ENCODE measurements at places on chromosomes 1 and 21.

- peak; percentile 14 for DNase-seq
These were observed 19.8 kb downstream of the KMO start for GRCh38 chr1:241551759-241552638.

DNA sequence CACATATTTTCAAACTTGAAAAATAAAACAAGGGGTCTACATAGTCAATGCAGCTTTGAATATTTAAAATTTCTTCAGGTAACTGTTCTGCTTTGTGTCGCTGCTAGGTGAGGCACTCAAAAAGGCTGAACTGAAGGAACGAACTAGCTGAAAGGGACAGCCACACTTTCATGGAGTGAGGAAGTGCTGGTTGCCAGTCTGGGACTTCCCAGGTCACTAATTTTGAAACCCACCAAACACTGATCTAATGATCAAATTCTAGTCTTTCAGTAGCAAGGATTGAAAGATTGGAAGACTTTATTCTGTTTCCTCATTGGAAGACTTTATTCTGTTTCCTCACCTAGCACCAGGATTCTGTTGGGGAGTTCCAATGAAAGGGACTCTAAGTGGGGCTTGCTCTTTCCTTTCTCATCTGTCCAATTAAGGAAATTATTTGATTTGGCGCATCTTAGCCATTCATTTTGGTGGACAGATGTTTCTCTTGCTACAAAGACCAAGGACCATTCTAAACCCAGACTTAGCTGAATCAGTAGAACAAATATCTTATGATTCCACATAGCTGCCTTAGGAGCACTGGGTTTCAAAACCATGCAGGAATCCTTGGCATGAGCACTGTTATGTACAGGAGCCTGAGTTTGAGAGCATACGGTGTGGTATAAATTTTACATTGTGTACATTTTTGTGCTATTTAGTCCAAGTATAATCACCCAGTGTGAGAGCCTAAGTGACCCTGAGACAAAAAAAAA is 10.9 kb upstream of the ARID1A start:
- DNase-seq = no peak

- no peak for DNase-seq
These were observed 9.6 kb upstream of the ECE1 start for GRCh38 chr1:21299780-21300395.

- no peak for DNase-seq
These were observed 22.6 kb upstream of the PRDM15 start for GRCh38 chr21:41901782-41902181.

DNA sequence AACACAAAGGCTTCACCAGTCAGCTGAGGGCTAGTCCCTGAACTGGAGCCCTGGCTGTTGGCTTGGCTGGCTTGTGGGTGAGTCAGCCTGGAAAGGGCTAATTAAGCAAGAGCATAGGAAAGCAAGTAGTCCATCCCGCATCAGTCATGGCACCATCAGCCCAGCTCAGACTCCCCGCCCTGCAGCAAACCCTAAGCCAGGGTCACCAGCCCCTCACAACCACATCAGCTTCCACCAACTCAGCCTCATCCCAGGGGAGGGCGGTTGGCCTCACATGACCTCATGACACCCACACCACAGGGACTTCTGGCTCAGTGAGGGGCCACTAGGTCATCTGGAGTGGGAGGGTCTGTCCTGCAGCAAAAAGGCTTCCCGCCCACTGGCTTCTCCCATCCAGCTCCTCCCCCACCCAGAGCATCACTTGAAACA is 7.0 kb upstream of the SPATC1L start:
- DNase-seq = no peak

DNA sequence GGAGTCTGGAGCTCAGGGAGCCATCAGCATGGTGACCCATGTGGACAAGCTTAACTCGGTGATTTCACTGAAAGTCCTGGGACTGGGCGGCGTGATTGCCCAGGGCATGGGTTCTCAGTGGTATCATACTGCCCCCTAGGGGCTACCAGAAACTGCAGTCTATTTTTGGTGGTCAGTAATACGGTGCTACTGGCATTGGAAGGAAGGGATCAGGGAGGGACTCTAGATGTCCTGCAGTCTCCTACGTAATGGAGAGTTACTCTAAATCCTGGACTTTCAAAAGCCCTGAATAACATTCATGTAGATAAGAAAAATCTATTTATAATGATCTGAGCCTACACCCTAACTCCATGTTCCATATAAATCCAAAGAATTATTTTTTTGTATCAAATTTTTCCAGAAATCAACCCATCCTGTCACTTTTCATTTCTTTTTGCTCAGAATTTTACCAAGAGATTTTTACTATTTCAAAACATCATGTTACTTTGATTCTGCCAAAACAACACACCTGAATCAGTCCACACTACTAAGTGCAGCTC is 37.3 kb downstream of the PABPC4 start:
- DNase-seq = no peak

DNA sequence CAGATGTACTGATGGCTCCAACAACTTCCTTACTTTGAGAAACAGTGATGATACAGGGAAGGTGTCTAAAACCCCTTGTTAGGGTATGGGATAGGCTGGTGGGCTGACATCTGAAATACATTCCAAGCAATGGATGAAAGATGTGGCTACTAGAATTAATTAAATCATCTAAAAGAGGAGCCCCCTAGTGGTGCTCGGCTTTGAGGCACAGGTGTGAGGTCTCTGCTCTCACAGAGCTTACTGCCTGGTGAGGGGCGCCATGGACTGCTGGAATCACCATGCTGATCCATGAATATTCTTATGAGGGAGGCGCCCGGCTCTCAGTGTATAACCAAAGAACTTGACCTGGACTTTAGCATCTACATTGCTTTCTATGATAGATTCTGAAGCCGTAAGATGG is 48.5 kb downstream of the GNG4 start:
- DNase-seq = no peak

DNA sequence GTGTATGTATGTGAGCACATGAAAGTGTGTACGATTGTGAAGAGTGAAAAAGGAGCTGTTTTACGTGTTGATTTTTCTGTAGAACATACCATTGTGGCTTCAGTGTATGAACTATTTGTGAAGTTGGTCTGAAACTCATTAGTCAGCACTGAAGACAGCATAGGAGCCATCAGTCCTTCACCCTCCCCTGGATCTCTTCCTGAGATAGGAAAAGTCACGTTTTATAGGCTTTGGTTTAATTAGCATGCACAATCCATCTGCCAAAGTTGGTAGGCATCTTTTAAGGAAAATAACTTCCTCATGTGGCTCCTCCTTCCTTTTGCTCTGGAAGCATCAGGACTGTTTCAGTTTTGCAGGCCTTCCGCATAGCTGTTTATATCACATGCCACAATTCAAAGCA is 1.4 kb upstream of the RABIF start:
- no peak for DNase-seq

- no peak for DNase-seq
These were observed 2.2 kb downstream of the RPS8 start for GRCh38 chr1:44777547-44777946.

DNA sequence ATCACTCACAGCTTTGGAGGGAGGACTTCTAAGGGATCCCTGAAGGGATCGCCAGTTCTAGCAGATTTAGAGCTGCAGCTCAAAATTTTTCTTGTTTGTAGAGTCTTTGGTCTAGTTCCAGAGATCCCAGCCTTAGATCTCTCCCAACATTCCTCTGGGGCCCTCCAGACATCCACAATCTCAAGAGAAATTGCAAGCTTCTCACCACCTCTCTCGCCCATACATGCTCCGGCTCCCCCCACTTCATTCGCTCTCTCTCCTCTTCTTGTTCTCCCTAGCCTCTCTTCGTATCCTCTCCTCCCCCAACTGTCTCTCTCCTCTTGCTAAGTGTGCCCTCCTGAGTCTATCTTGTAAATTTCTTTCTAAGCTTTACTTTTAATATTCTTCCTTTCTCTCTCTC is 15.1 kb upstream of the TUT4 start:
- no peak for DNase-seq

DNA sequence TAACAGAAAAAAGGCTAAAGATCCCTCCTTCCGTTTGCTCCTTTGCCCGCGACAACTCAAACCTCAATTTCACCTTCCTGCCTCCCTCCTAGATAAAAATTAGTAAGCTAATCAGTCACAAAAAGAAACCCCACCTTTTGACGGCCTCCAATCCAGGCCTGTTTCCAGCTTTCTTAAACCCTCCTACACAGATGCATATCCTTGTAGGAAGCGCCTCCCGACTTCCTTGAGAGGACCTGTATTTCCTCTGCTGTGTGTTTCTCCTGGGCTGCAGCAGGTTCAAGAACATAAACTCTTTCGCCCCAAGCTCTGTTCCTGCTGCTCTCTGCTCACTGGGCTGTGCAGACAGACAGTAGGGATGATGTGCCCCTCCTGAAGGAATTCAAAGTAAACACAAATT is 168.8 kb downstream of the CYYR1 start:
- DNase-seq = no peak

DNA sequence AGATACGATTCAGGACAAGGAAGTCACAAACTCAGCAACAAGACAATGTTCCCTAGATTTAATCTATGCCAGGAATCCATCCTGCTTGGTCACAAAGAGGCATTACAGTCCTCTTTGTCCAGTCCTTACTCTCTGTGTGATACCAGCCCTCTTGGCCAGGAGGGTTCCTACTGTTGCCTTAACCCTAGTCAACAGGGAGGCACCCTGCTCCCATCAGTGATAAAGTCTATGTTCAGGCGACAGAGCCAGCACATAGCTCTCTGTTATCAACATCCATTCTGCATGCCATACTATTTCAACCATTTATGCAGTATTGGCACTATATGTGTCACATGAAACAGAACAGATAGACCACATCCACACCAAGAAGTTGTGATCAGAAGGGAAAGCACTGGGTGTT is 4.4 kb upstream of the NPL start:
- no peak for DNase-seq

- DNase-seq = no peak
These were observed 62.6 kb downstream of the MAN1C1 start for GRCh38 chr1:25679171-25679570.

DNA sequence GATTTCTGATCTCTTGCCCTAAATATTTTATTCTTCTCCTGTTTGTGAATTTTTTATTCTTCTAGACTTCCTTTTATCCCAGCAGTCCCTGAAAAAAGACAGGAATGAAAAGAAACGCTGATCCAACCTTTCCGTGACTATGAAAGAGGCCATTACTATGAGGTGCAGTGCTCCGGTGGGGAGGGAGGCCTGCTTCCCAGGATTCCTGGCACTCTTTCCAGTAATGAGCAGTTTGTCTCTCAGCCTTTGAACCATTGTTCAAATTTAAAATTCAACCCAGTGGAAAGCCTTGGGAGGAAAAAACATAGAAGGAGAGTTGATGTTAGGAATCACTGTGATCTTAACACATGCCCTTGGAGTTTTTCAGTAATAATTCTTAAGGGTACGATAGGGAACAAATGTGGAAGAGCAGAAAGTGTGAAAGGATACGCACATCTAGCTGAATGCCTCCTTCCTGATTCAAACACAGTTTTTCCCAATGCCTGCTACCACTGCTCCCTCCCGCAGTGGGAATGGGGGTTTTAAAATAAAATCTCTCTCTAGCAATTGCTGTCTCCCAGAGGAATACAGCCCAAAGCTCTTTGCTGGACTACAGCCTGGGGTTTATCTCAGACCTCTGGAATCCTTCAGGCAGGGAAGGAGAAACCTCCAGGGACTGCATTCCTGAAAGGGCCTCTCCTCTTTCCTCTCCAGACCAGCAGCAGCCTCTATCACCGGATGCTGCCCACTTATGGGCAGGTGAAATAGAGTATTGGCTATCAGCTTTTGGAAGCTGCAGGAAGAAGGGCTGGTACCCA is 6.1 kb downstream of the IER5 start:
- no peak for DNase-seq

- no peak for DNase-seq
These were observed 123.9 kb downstream of the CASZ1 start for GRCh38 chr1:10672343-10673050.

DNA sequence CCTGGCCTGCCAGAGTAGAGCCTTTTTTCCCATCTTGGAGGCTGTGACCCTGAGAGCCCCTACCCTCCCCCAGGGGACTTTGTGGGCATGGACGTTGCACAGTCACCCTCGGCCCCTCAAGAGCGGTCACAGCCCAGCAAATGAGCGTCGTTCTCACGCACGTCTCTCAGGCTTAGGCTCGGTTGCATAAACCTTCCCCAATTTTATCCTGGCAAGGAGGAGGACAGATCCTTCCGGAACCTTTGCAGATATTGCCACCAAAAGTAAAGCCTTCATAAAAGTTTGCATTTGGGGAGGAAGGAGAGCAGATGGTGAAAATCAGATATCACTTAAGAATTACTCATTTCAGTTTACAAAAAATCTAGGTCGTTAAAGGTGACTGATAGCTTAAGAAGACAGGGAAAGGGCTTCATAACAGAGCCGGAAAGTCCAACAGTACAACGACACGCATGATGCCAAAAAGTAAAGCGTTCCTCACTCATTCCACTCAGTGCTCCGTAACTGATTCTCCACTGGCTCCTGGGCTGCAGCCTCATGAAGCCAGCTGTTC is 29.3 kb downstream of the PDE9A start:
- DNase-seq = no peak

GRCh38 chr1:75720820-75721219 is 3.7 kb upstream of the ACADM start:
- no peak for DNase-seq

GRCh38 chr1:89737985-89738510 is 82.8 kb upstream of the LRRC8D start:
- no peak for DNase-seq

DNA sequence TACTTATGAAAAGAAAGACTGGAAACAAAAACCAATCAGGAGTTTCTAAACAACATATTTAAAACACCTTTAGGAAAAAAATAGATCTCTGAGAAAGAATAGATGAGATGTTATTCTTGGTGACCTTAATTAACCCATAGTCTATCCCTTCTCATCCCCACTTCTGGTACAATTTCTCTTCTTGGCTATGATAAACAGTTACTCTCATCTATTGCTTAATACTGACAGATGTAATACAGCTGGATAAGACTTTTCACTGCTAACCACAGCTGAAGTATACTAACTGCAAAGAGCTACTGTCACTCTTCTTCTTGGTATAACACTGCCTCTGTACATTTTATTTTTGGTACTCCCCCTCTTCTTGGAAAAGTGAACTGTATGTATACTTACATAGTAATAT is 15.2 kb downstream of the EXTL2 start:
- no peak for DNase-seq

- DNase-seq = no peak
These were observed 13.7 kb downstream of the PODN start for GRCh38 chr1:53075761-53076163.

GRCh38 chr1:31815752-31816500 is at the start of gene SPOCD1:
Gene SPOCD1 (minus strand): TSS chr1:31816022. CDS start chr1:31815333, 689 bp downstream.
- peak; percentile 68 for DNase-seq

DNA sequence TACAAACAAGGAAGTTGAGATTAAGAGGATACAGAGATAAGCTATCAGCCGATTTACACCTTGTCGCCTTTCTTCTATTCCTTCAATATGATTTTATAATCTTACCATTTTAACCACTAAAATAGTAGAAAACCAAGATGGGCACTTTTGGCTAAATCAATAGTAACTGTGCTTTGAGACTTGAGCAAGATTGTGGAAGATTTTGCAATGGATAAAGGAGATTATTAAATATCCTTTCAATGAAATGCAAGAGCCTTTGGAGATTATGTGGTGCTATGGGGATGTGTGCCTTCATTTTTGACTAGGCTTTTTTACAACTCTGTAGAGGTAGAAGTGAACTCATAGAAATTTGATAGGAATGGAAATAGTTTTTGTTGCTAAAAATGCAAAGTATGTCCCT is 33.7 kb downstream of the ADAMTS1 start:
- DNase-seq = no peak

- DNase-seq = no peak
These were observed 80.3 kb downstream of the RNF220 start for GRCh38 chr1:44485229-44485933.
